Left renal cortex interstitium (tissue), 4 donors: ENCODE measurements at places on chromosomes 13 and 19. TPM values are rescaled to one million over a fixed set of nuclear protein-coding genes. Genes with fewer than 3 reads are reported as not detected.

GRCh38 chr19:900043-900301 is 6.7 kb downstream of the RNU6-9 start:
- DNase-seq = no peak

GRCh38 chr19:43634506-43634871 is 5.2 kb downstream of the CADM4 start:
- DNase-seq = no peak

- DNase-seq = no peak
Measured at GRCh38 chr13:33785384-33785783, 32.6 kb upstream of the RFC3 start.

DNA sequence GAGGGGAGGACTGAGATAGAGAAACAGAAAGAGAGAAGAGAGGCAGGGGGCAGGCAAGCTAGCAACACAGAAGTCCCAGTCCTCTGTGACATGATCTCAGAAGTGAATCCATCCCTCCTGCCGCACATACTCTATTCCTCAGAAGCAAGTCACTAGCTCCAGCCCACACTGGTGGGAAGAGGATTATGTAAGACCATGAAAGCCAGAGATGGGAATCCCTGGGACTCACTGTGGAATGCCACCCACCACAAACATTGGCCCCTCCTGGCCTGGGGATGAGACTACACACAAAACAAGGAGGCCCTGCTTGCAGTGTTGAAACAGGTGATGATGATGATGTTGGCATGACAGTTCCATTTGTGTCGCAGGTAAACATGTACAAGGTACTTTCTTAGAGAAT is 419.9 kb downstream of the IRS2 start:
- DNase-seq = no peak

- no peak for DNase-seq
Measured at GRCh38 chr13:27806744-27807387, 14.6 kb downstream of the GSX1 start.

DNA sequence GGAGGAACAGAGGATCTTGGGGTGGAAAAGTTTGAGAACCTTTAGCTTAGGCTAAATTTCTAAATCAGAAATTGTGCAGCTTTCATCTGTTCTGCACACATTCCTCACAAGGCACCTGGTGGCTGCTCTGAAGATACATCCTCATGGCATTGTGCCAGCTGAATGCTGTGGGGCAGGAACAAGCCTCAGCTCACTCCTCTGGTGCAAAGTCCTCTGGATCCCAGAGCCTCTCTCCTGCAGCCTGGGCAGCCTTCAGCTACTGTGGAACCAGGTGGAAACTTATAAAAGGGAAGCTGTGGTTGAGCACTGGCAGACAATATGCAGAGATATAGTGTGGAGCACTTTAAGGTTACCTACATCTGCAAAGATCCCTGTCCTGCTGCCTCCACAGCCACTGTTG is 72.3 kb downstream of the KCTD12 start:
- no peak for DNase-seq

- no peak for DNase-seq
Measured at GRCh38 chr19:50897612-50898011, 13.6 kb downstream of the KLK4 start.

DNA sequence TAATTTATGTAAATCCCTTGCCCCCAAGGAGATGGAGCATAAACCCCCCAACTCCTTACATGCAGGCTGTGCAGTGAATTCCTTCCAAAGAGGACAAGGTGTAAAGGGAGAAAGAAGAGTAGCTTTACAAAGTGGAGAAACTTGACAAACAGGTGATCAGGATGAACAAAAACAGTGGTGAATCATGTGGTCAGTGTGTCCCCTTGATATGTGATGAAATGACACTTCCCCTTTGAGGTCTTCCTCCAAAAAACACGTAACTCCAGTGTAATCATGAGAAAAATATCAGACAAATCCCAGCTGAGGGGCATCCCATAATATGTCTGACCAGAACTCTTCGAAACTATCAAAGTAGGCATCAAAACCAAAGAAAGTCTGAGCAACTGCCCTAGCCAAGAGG is 29.5 kb upstream of the AKT2 start:
- DNase-seq = no peak

DNA sequence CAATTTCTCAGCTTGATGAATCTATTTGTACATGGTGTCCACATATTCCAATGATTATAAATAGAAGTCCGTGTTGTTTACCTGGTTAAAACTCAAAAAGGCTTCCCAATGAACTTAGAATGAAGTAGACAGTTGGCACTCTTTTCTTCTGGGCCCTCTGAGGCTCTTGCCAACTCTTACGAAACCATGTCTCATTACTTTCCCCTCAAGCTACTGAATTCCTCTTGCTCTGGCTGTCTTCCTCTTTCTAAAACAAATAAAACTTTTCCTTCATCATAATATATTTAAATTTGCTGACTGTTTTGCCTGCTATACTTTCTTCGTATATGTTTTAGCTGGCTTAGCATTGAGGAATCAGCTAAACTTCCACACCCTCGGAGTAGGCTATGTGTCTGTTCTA is 139.7 kb downstream of the SLITRK6 start:
- no peak for DNase-seq

GRCh38 chr13:28583651-28584091 is 75.3 kb upstream of the POMP start:
- DNase-seq = no peak

DNA sequence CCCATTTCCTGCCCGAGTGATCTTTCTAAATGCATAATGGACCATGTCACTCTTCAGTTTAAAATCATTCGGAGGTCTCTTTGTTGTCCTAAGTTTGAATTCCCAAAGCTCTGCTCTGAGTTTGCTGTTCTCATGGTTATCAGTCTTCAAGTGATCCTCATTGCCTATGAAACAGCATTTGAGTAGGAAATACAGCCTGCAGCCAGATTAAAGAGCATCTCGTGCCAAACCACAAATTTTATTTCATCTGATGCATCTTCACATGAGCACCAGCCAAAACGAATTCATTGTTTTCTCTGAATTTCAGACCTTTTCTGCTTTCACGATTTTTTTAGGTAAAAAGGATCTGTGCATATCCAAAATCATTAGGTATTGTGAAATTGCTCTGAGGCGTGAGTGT is 299.6 kb downstream of the TDRD3 start:
- DNase-seq = no peak

DNA sequence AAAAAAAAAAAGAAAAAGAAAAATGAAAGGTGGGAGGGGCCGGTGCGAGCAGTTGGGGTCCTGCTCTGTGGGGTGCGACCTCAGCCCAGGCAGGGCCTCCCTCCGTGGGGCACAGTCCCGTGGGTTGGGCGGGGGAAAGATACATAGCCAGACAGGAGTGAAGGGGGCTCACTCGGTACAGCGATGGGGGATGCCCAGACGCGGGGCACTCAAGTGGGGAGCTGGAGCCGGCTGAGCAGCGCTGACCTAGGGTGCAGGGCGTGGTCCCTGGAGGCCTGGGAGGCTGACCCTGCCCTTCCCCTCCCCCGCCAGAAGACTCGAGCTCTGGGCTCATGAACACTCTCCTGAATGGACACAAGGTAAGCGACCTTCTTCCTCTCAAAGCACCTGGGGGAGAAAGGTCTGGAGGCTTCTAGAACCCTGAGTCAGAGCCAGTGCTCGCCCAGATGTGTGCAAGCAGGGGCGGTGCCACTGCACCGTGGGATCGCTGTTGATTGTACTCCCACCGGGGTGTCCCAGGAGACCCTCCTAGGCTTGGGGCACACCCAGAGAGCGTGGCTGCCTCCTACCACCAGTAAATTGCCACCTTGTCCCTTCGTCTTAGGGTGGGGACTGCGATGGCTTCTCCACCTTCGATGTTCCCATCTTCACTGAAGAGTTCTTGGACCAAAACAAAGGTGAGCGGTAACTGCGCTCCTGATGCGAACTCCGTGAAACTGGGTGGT is 3.4 kb downstream of the HMG20B start:
- no peak for DNase-seq

DNA sequence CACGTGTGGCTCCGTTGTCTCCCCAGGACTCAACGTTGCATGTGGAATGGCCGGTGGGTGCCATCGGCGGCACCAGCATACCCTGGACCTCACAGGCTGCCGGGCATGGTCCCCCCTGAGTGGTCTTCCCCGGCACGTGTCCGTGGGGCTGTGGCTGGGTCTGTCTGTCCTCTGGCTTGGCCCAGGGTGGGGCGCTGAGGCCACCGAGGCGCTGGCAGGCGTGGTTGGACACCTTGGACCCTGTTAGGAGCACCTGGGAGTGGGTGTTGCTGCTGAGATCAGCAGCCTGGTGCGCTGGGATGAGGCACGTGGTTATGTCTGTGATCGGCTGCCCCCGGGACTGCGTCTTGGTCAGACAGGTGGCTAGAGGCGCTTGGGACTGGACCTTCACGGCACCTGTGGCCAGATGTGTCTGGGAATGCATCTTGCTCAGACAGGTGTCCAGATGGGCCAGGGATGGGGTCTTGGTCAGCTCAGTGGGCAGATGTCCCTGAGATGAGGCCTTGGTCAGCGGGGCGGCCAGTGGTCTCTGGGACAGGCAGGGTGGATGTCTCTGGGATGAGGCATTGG is 9.2 kb downstream of the IQCN start:
- DNase-seq = no peak

GRCh38 chr19:13784731-13785452 is 10.4 kb upstream of the ZSWIM4 start:
- no peak for DNase-seq

DNA sequence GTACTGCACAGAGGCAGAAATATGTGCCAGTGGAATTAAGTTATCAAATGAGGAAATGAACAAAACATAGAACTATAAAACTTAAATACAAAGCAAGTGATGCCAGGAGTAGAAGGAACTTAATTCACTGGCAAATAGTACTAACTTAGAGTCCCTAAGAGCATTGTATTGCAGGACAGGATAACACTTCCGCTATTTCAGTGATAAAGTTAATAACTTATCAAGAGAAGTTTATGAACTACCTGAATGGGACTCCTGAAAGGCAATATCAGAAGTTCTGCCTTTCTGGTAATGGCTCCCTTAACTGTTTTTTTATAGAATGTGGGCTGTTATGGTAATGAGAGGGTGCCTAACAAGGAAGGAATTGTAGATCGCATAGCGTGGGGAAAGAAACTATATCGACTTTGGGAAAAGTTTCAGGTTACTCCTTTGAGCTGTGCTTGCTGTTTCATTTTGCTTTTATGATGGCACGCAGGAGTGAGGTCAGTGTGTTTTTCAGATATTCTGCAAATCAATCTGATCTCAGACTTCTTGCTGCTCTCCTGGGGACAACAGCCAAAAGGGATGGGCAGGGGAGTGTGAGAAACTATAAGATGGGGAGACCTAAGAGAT is 95.3 kb upstream of the MLNR start:
- DNase-seq = no peak

GRCh38 chr13:52851137-52851962 is 2.9 kb upstream of the PCDH8 start:
- no peak for DNase-seq

DNA sequence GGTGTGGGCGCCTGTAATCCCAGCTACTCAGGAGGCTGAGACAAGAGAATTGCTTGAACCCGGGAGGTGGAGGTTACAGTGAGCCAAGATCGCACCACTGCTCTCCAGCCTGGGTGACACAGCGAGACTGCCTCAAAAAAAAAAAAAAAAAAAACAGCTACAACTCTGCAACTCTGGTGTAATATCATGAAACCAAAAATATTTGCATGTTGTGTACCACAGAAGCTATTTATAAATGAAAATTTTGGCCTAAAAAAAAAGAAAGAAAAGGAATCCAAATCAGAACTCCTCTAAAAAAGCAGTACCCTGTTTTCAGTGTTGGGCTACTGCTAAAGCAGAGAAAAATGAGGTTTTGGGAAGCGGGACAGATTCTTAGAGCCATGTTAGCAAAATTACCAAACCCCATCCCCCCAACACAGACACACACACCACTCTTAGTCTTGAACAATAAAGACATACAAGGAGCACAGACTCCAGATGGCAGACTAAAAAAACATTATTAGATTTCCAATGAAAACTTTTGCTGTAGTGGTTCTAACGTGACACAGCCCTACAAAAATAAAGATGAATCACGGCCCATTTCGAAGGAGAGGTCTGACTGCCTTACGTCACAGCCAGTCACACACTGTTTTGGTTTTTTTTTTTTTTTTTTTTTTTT is 51.5 kb downstream of the INSR start:
- DNase-seq = no peak

DNA sequence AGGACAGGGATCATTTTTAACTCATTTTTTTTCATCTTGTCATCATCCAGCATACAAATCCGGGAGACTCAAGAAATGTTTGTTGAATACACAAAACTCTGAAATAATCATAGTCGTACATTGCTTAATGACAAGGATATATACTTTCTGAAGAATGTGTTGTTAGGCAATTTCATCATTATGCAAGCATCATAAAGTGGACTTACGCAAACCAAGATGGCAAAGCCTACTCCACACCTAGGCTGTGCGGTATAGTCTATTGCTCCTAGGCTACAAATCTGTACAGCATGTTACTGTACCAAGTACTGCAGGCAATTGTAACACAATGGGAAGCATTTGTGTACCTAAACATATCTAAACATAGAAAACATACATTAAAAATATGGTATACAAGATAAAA is 264.1 kb downstream of the TSHZ3 start:
- DNase-seq = no peak

DNA sequence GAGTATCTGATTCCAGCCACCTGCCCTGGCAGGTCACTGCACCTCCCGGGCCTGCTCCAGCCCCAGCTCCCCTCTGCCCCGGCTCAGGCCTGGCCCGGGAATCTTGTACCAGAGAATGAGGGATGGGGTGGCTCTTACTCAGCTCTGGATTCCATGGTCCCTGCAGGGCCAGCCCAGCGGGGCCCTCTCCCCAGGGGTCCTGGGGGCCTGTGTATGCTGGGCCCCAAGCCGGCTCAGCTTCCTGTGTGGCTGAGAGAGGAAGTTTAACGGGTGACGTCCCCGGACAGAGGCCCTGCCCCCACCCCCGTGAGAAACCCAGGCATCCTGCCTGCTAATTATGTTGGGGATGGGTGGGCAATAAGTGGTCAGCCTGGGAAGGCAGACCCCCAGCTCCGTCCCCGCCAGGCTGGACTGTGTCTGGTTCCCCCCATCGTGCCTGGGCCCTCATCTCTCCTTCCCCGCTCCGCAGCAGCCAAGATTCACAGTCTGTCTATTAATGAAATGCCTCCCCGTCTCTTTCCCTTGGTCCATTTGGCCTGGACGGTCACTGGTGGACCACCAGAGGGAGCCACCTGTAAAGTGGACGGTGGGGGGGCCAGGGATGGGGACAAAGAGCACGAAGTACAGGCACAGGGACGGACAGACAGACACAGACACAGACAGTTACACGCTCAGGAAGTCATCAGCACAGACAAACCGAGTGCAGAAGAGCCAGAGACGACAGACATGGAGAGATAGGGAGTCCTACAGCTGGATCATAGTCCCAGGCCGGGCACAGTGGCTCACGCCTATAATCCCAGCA is at the start of gene DENND1C:
Gene DENND1C (minus strand): TSS at position 247 of the 802 bp plus-strand sequence. CDS start 92 bp downstream, at position 155.
- no peak for DNase-seq

RAP2A gene
- 42.5 TPM for polyA plus RNA-seq

KLF1 gene
- polyA plus RNA-seq = 0.40 TPM

ACP7 gene
- 0.46 TPM for polyA plus RNA-seq

MATK gene
- 1.9 TPM for polyA plus RNA-seq

MCEMP1 gene
- polyA plus RNA-seq = not detected
